ENCODE measurements at places on chromosomes 3 and 15. TPM values are rescaled to one million over a fixed set of nuclear protein-coding genes. Genes with fewer than 3 reads are reported as not detected.
A peak's percentile ranks its signal among the peaks of the same experiment; 100 is the strongest.

GRCh38 chr3:5390936-5391625, 203.6 kb downstream of the EDEM1 start:
- DNase-seq = no peak

DNA sequence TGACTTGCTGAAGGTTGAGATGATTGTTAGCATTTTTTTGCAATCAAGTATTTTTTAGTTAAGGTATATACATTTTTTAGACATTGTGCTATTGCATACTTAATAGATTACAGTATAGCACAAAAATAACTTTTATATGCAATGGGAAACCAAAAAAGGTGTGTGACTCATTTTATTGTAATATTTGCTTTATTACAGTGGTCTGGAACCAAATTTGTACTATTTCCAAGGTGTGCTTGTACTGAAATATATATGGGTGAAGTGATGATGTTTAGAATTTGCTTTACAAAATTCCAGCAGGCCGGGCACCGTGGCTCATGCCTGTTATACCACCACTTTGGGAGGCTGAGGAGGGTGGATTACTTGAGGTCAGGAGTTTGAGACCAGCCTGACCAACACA, 29.1 kb upstream of the TBC1D23 start:
- DNase-seq = no peak

GRCh38 chr3:34352778-34353331, 554.4 kb downstream of the PDCD6IP start:
- no peak for DNase-seq

DNA sequence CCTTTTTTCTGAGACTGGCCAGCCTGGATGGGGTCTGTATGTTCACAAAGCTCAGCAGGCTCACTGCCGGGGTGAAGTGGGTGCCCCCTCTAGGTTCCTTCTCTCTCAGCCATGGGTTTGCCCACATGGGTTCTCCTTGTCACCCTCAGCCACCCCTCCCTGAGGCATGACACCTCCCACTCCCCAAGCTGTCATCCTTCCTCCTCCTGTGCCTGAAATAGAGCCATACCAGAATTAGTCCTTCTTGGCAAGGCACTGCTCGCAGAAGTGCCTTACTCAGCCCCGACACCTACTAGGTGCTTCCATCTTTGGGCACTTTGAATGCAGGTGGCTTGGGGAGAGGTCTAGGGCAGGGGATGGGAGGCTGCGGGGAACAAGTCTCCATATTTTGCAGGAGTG, 62.9 kb upstream of the SEC13 start:
- DNase-seq = no peak

DNA sequence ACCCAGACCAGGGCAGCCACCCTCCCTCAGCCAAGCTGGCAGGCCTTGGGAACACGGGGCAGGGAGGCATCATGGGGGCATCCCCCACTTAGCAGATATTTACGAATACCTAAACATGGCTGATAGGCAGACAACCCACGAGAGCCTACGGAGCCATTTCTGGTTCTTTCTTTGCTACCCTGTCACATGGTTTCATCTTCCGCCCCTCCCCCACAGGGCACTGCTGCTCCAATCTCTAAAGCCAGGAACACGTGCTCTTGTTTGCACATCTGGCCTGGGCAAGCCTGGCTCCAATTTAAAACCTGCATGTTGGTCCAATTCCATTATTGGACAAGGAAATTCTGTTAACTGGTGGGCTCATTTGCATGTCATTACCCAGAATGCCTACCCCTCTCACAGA, 447.4 kb upstream of the NR2F2 start:
- DNase-seq = no peak

GRCh38 chr3:149541091-149541491, 66.6 kb downstream of the TM4SF4 start:
- no peak for DNase-seq

DNA sequence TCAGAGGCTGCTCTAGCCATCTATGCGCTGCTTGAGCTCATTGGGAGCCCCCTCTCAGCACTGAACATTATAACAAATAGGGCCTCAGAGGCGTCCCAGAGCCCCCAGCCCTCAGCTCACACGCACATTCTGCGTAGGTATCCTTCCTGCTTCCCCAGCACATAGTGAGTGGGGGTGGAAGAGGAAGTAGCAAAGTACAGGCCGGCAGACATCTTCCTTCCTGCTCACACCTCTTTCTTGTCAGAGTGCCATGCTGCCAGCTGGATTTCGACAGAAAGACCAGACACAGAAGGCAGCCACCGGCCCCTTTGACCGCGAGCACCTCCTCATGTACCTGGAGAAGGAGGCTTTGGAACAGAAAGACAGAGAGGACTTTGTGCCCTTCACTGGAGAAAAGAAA, 16.6 kb downstream of the TMOD2 start:
- DNase-seq = no peak

DNA sequence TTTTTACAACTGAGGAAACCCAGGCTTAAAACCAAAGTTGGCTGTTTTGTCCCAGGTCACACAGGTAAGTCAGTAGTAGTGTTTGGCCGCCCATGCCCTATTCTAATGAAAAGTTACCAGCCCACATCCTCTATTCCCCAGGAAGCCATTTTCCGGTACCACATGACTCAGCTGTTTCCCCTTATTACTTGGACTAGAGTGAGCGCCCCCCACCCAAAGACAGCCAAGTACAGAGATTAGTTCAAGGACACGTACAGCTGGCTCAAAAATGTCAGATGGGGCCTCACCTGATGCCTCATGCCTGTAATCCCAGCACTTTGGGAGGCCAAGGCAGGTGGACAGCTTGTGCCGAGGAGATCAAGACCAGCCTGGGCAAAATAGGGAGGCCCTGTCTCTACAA, 8.5 kb upstream of the KLHL6 start:
- DNase-seq = no peak

DNA sequence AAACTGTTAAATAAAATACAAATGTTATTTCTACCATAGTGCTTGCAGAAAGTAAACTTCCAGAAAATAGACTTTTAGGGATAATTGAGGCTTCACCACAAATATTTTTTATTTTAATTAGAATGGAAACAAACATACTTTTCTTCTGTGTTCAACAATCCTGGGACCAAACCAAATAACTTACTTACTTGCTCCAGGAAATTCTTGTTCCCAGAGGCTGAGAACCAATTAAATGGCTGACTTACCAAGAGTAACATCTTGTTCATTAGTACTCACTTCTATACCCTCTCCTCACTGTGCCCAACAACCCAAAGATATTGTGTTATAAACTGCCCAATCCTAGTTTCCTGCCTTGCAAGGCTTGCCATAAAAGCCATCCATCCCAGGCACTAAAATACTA, 172.2 kb upstream of the PFN2 start:
- DNase-seq = no peak

DNA sequence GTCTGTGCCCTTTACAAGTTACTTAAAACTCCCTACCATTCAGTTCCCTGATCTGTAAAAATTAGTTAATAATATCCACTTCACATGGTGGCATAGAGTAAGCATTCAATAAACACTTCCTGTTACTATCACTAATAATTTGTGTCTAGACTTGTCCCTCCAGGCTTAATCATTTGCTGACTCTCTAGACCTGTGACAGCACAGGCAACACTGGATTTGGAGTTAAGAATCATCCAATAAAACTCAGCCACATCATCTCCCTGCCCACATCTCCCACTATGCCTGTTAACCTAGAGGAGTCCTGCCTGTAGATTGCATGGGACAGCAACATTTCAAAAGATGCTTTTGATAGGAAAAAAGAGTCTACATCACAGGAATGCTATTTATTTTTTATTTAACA, 564.6 kb downstream of the MFSD1 start:
- no peak for DNase-seq

GRCh38 chr3:45227071-45227820, 1.2 kb upstream of the TMEM158 start:
- DNase-seq = no peak

DNA sequence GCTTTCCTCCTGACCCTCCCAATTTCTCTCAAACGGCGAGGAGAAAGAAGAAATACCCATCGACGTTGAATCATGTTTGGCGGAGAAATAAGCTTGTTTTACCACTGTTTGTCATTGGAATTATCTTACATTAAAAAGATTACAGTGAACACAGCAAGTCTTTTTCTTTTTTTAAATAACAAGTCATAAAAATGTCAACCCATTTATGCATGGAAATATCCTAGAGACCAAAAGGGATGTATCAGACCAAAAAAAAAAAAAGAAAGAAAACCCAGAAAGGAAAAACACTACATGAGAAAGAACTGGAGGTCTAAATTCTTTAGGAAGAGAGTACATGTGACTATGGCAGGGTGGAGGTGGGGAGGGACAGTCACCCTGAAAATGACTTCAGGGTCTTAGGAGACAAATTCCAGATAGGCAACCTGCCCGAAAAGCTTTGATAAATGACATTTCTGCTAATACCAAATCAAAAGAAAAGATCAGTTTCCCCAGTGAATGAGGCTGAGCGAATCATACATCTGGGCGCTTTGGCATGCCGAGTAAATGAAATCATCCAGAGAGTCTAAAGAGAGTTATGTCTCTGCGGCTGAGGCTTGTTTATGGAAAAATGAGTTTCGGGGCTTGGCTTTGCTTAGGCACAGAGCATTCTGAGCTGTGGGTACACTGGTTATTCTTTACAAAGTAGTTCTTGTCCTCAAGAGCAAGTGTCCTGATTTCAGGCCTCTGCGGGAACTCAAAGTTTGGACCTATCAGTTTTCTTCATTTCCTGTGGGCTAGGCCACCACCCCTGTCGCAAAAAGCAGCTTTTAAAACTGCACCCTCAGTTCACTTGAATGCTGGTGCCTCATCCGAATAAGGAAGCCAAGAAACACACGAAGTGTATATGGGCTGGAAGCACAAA, 110.1 kb upstream of the TGFBR2 start:
- DNase-seq = no peak

DNA sequence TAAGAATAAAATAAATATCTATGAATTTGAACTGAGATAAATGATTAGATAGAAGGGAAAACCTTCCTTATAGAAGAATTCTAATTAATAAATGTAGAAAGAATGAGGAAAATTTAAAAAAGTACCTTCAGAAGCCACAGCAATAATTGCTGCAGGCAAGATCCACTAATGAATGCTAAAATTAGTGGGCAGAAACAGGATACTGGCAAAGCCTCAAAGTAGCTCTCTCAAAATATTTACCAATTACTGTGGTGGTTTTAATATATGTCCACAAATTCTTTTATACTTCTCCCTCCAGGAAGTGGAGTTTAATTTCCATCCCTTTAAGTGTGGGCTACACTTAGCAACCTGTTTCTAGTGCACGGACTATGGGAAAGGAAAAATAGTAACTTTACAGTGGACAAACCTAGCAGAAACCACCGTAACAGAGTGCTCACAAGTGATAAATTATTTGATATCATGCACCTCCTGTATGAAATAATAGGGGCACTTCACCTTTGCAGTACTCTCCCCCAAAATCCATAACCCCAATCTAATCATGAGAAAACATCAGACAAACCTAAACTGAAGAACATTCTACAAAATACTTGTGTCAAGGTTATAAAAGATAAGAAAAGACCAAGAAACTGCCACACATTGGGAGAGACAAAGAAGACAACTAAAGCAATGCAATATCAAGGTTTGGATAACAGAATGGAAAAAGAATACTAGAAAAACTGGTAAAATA, 6.8 kb downstream of the PEAK1 start:
- DNase-seq = no peak

DNA sequence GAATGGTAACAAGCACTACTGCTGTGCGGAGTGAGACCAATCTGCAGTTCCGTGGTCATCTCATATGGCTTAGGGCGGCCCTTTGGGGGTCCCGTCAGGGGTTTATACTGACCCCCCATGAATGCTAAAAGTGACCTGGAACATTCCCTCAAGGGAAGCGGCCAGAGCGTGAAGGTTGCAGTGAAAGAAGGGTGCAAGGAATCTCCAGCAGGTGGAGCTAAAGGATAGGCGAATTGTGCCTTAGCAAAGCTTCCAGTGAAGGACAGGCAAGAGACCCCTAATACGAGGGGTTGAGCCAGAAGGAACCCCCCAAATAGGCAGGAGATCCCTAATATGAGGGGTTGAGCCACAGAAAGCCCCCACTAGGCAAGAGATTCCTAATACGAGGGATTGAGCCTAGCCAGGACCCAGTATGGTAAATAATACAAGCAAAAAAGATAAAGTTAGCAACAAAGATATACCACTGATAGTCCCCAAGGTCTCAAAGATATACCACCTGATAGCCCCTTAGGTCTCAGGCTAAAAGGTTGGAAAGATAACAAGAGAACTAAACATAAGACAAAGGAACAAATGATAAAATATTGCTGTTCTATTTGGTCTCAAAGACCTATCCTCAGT, 32.8 kb downstream of the ZNF589 start:
- DNase-seq = no peak

DNA sequence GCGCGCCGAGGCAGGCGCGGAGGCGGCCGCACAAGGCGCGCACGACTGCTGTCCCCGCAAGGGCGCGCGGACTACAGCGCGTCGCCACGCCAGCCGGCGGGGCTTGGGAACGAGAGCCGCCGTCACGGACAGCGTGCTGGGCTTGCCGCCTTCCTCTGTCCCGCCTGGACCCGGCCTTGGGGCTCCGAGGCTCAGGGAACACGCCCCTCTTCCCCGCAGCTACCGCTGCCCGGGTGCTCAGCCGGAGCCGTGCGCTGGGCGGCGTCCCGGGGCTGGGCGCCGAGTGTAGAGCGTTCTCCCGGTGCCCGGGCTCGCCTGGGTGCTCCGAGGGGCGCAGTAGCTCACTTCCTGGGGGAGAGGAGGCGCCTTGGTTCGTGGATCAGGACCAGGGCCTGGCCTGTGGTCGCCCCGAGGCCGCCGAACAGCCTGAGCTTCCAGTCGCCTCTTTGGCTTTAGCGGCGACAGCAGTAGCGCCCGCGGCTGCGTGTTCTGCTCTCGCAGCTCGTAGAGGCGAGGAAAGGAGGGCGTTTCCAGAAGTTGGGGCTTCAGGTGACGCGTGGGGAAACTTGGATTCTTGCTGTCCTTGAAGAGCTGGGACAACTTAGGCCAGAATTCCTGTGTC, 226.7 kb upstream of the C2CD4B start:
- peak; percentile 87 for DNase-seq

- DNase-seq = no peak
These were observed 40.9 kb upstream of the MRPL3 start for GRCh38 chr3:131543714-131544113.

- no peak for DNase-seq
These were observed 102.5 kb downstream of the EPHB1 start for GRCh38 chr3:134897391-134898141.

C3orf22 gene
- total RNA-seq = not detected

MESD gene
- 25.3 TPM for total RNA-seq

IRAK2 gene
- total RNA-seq = 1.3 TPM

CHST2 gene
- total RNA-seq = 44.5 TPM

FEZF2 gene
- not detected for total RNA-seq

TMEM41A gene
- total RNA-seq = 17.5 TPM

CYP8B1 gene
- total RNA-seq = not detected

LRTM1 gene
- total RNA-seq = not detected

NR2E3 gene
- not detected for total RNA-seq
